ENCODE measurements at places on chromosomes 7 and 10. TPM values are rescaled to one million over a fixed set of nuclear protein-coding genes. Genes with fewer than 3 reads are reported as not detected.

GRCh38 chr7:37765421-37765829, 81.9 kb downstream of the GPR141 start:
- no peak for DNase-seq

DNA sequence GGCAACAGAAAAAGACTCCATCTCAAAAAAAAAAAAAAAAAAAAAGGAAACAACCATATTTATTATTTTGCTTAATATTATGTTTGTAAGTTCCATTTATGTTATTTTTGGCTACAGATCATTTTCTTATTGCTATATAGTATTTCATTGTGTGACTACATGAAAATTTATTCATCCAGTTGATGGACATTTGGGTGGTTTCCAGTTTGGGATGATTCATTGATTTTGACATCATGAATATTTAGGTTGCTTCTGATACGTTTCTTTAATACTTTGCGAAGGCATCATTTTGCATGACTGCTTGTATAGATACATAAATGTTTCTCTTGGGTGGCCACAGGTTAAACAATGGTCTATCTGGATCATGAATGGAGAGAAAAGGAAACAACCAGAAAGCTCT, 2.0 kb upstream of the NPSR1 start:
- DNase-seq = no peak

DNA sequence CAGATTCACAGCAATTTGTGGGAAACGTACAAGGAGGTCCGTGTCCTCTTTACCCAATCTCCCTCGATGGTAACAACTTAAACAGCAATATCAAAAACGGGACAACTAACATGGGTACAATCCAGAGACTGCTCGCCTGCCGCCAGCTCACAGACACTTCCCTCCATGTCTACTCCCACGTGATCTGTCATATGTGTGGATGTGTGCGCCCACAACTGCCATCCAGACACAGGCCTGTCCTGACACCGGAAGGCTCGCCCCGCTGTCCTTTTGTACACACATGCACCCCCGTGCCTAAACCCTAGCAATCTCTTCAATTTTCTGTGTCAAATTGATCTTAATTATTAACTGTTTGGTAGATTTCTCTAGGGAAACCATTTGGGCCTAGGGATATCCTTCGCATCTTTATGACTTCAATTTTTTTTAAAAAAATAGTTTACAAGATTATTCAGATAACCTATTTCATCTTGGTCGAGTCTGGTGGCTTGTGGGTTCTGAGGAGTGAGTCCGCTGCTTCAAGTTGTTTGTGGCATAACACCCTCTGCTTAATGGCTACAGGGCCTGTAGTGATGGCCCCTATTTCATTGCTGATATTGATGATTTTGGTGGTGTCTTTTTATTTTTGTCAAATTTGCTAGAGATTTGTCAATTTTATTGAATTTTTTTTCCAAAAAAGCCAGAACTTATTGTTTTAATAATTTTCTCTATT, 260.6 kb downstream of the MAD1L1 start:
- DNase-seq = no peak

DNA sequence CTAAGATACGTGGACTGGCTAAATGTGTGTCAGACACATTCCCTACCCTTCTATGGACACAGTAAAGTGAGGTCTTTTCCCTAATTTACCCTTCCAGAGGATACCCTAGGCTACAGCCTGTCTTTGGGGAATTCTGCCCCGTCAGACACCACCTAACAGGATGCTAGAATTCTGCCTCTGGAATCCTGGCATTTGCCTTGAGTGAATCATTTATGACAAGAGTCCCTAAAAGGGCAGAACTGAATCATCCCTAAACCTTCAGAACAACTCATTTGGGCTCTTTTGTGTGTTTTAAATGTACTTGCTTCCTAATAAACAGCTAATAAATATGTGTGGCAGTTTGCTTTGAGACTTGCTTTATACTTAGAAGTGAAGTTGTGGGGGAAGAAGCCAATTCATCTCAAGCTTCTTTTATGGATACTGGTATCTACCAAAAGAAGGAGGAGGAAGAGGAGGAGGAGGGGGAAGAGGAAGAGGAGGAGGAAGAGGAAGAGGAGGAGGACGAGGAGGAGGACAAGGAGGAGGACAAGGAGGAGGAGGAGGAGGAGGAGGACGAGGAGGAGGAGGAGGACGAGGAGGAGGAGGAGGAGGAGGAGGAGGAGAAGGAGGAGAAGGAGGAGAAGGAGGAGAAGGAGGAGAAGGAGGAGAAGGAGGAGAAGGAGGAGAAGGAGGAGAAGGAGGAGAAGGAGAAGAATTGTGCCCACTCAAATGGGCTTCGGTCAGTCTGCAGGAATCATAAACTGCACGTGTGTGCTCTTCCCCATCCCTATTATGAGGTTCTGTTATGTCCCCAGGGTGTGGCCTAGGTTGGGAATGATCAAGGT, 27.1 kb downstream of the PARP12 start:
- peak; percentile 62 for DNase-seq

DNA sequence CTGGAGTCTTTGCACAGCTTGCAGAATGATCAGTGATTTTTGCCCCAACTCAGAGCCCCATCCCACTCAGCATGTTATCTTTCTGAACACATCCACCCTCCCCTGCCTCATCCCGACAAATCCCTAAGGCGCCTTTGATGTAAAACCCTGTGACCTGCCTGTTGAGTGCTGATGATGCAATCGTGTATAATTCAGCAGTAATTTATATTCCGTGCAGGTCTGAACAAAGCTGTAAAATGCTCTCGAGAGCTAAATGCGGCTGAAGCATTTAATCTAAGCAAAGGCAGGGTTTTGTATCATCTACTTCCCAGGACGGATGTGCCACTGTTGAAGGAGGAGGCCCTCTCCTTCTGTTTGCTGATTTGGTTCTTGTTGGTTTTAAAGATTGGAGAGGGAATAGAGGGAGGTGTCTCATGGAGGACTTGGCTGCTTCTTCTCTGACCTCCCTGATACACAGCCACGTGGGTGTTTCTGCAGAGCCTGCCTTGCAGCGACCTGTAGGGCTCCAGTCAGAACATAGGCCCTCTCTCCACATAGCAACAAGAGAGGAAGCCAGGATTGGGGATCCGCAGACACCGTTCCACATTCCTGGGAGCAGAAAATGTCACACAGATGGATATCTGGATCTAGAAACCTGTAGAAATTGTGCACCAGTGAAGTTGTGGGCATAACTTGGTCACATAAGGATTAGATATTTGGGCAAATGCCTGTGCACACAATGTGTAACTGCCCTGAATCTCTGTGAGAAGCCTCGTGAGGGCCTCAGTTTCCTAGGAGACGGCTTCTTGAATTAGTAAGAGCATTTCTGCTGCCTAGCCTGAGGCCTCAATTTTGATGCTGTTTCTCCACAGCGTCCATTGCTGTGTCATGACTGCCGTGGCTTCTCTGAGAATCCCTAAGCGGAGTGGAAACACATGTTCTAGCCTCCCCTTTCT, 90.2 kb upstream of the AGK start:
- peak; percentile 78 for DNase-seq

GRCh38 chr7:54877683-54878082, 118.7 kb upstream of the SEC61G start:
- DNase-seq = peak; percentile 60

- peak; percentile 32 for DNase-seq
Measured at GRCh38 chr7:29189743-29190201, 4.8 kb upstream of the CHN2 start.

- no peak for DNase-seq
Measured at GRCh38 chr7:28739826-28740225, 218.3 kb downstream of the TRIL start.

DNA sequence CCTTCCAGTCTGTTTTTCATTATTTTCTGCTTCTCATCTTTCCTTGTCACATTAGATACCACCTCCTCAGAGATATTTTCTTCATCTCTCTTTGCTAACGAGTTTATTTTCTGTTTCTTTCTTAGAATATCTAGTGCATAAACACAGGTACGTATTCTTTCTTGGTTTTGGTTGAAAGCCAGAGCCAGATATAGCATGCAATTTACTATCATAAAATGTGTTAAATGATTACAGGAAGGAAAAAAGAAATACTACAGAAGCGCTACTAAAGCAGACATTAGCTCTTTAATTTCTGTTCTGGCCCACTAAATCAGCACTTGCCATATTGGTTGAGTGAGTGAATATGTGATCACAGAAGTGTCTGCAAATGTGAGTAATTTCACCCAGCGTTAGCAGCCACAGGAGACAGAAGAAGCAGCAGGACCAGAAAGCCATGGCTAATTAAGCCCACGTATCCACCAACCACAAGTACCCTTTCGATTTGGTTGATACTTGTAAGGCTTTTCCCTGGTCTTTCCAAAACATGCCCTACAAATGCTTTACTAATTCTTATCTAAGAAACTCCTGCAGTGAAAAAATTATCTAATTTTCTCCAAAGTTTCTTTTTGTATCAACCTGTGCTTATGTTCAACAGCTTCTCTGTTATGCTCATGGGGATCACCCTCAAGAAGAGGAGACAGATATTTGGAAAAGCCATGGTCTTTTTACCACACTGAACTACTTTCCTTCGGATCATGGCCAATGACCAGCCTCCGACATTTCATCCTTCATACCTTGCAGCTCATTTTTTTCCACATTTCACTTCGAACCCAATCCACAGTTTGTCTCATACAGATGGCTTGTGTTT, 23.1 kb upstream of the MACC1 start:
- DNase-seq = peak; percentile 56

DNA sequence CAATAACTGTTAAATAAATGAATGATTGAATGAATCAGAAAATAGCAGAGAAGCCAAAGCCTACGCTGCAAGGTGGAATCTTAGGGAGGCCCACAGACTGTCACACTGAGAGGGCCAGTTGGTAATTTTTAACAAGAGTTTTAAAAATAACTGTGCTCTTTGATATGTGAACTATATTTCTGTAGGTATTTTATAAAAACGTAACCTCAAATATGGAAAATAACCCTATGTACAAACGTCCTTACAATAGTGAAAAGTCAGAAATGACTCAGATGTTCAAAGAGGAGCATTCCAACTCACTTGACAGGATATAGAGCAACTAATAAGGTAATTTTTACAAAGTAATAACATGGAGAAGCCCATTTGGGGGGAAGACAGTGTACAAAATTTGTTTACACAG, 18.9 kb upstream of the TMEM273 start:
- no peak for DNase-seq

DNA sequence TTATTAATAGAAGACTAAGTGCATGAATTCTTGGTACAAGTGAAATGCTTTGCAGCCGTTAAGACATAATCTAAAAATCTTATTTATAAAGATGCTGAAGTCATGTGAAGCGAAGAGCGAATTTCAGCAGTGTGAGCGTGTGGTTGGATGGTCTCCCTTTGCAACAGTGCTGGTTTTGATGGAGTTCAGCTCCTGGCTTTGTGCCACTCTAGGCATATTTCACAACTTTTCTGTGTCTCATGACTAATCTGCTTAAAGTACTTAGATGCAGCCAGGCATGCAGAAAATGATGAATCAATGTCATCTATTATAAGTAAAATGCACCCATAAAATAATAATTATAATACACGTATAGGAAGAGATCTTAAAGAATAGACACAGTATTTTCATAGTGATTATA, 107.2 kb upstream of the TCERG1L start:
- no peak for DNase-seq

GRCh38 chr10:133441780-133442179, 12.0 kb upstream of the SCART1 start:
- no peak for DNase-seq

GRCh38 chr10:125340903-125341302, 180.5 kb upstream of the CTBP2 start:
- no peak for DNase-seq

DNA sequence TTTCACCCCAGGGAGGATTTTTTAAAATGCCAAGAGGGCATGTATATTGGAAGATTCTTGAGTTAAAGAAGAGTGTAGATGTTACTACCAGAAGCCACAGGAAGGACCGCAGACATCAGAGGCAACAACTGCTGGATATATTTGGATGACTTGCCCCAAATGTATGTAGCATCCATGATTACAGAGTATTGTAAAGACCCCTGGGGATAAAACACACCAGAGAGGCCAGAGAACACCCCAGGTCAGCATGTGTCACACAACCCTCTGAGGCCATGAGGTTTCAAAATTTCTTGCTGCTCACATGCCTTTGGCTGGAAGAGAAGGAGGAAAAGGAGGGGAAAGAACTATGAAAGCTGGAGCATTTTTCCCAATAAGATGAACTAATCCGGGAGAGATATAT, 108.0 kb upstream of the LSM8 start:
- no peak for DNase-seq

GRCh38 chr10:31103112-31103511, 71.4 kb upstream of the ZNF438 start:
- DNase-seq = no peak

- no peak for DNase-seq
Measured at GRCh38 chr7:39184391-39184790, 206.7 kb downstream of the POU6F2 start.

GRCh38 chr7:5276611-5277010, 6.1 kb upstream of the SLC29A4 start:
- DNase-seq = no peak

- DNase-seq = no peak
Measured at GRCh38 chr10:35225204-35225603, 98.6 kb downstream of the CREM start.

DNA sequence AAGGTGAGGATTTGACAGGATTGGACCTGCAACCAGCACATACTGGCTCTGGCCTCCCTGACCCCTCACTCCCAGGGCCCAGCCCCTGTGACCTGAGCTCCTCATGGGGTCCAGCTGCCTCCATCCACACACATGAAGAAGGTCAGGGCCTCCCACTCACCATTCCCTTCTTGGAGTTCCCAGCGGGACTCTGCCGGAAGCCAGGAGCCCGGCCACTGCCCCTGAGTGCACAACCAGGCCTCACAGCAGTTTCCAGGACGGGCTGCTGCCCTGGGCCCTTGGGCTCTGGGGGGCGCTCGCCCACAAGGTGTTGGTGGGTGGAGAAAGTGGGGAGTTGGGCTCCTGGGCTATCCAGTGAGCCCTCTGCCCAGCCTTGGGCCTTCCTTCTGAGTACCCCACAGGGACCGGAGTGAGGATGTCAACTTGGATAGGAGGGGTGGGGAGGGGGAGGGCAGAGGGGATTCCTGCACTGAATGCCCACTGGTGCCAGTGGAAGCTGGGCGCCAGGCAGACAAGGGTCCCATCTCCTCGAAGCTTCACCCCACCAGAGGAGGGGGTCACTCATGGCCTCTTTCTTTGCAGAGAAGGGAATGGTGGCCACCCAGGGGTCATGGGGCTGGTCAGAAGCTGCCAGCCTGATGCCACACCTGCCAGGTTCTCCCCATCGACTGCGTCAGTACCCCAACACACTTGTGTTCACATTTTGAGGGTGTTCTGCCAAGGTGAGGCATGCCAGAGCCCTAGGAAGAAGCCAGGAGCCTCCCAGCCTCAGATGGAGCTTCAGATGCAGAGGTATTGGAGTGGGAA, 115.3 kb downstream of the PTPN20 start:
- DNase-seq = no peak

AQP1 gene
- 70.4 TPM for total RNA-seq

NOD1 gene
- total RNA-seq = 9.1 TPM

BAZ1B gene
- 60.4 TPM for total RNA-seq

ZPBP gene
- not detected for total RNA-seq

FXYD4 gene
- not detected for total RNA-seq

MBL2 gene
- total RNA-seq = not detected
